ENCODE measurements at places on chromosomes 3 and 15. TPM values are rescaled to one million over a fixed set of nuclear protein-coding genes. Genes with fewer than 3 reads are reported as not detected.

GRCh38 chr3:128491691-128491940 lies 1.4 kb downstream of the GATA2 start:
- peak; percentile 24 for DNase-seq

TIMMDC1 gene
- 132 TPM for polyA plus RNA-seq

DNA sequence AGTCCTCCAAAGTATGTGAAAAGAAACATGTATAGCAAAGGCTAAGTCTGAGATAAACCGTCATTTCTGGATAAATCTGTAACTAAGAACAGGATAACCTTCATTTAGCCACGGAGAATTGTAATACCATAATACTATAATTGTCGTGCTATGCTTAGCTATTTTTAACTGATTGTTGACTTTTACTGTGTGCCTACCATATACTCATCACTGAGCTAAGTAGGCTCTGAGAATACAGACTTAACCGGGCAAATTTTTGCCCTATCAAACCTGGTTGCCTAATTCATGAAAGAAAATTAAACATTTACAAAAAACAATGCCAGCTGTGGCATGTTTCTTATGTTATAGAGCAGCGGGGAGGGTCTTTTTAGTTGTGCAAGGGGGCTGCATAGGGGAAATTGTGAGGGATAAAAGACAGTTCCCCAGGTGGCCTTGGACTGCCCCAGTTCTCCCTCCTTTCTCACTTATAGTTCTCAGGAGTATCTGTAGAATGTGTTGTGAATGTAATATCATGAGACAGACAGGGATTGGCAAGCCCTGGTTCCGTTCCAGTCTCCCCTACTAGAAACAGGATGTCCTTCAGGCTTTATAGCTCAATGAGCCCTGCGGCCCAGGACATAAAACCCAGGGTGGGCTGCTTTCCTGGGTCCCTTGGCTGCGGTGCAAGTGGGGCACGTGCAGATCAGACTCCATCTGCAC lies 318.5 kb downstream of the GBE1 start:
- no peak for DNase-seq

GRCh38 chr15:39623529-39623931 lies 42.7 kb downstream of the THBS1 start:
- no peak for DNase-seq

- no peak for DNase-seq
These were observed 36.3 kb downstream of the MBNL1 start for GRCh38 chr3:152305075-152305474.

- DNase-seq, result no peak
These were observed 7.3 kb downstream of the TRA2B start for GRCh38 chr3:185930393-185931107.
